ENCODE measurements at places on chromosomes 1 and 21. TPM values are rescaled to one million over a fixed set of nuclear protein-coding genes. Genes with fewer than 3 reads are reported as not detected.

The XCL2 gene
- total RNA-seq, result not detected

The FMO1 gene
- total RNA-seq, result not detected

The PTPRU gene
- total RNA-seq, result not detected

The PTPN7 gene
- total RNA-seq, result 97.5 TPM

The OR4F29 gene
- not detected for total RNA-seq

The RPL5 gene
- 1,390 TPM for total RNA-seq

The PTPRC gene
- 697 TPM for total RNA-seq

The S100A7A gene
- total RNA-seq, result not detected

The KIAA1614 gene
- 0.08 TPM for total RNA-seq

The COL6A2 gene
- 15.1 TPM for total RNA-seq

The SELL gene
- total RNA-seq, result 205 TPM

The MIS18A gene
- 2.8 TPM for total RNA-seq

The LMOD1 gene
- not detected for total RNA-seq

The C1orf116 gene
- 0.22 TPM for total RNA-seq

The CDK18 gene
- 1.7 TPM for total RNA-seq

The MAN1C1 gene
- 16.9 TPM for total RNA-seq

The RWDD3 gene
- 13.4 TPM for total RNA-seq

The CCDC185 gene
- not detected for total RNA-seq

The HSD11B1 gene
- total RNA-seq, result 1.2 TPM

The MX1 gene
- total RNA-seq, result 58.6 TPM

The FCRL6 gene
- 0.27 TPM for total RNA-seq

The CR1L gene
- 0.81 TPM for total RNA-seq

The FLAD1 gene
- 34.7 TPM for total RNA-seq

The KLHL12 gene
- total RNA-seq, result 21.1 TPM

The ADAMTS4 gene
- 0.77 TPM for total RNA-seq

The RLF gene
- total RNA-seq, result 24.7 TPM

The UBE2U gene
- total RNA-seq, result not detected

The FCRL1 gene
- total RNA-seq, result 1.0 TPM

The PALMD gene
- total RNA-seq, result not detected

The AMY1C gene
- total RNA-seq, result not detected

The VCAM1 gene
- not detected for total RNA-seq

The C8A gene
- not detected for total RNA-seq

Measured in T-helper 17 cell (primary cell).